ENCODE measurements at places on chromosomes 6 and 20.

- DNase-seq = no peak
Measured at GRCh38 chr20:15834857-15835256, 738.4 kb downstream of the KIF16B start.

DNA sequence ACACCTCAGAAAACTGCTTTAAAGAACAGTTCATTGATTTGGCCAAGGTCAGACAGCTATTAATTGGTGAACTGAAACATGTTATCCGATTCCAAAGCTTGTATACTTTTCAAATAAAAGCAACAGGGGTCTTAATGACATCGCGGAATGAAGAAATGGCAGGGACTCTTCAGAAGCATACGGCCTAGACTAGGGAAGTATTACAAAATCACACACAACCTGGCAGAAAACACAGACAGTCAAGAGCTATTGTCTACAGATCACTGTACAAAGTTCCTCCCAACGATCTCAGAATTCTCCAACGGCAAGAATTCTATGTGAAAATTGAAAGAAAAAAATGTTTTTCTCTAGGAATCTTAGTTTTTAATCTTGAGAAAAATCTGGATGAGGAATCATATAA, 105.5 kb downstream of the PTPRK start:
- no peak for DNase-seq

- no peak for DNase-seq
Measured at GRCh38 chr6:124463271-124463670, 499.0 kb upstream of the RNF217 start.

DNA sequence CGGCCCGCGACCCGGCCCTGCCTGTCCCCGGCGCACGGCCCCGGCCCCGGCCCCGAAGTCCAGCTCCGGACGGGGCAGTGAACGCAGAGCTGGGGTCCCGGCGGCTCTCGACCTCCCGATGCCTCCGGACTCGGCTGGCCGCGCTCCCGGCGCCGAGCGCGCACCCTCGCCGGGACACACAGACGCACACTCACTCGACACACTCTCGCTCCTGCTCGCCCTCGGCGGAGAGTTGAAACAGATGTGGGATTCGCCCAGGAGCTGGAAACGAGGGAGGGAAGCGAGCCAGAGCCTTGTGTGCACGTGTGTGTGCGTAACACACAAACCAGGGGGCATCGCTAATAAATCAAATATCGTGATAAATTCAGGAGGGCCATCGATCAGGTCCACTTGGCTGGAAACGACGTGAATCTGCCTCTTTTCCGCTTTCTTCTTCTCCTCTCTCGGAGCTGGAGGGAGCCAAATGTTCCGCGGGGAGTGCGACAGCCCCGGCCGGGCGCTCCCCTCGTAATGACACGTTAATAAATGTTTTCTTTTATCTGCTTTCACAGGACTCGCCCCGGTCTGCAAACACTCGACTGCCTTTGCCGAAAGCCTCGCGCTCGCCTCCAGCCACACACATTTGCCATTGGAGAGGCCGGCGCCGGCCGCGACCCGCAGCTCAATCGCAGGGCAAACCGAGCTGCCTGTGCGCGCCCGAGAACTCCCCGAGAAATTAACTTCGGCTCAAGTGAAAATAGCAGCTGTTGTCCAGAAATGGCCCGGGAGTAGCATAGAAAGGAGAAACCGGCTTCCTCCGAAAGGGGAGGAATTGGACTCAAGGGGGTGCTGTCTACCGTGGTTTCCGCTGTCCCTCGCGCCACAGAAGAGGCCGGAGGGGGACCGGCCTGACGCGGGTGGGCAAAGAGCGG, 828 bp upstream of the SULF2 start:
- DNase-seq = no peak

- no peak for DNase-seq
Measured at GRCh38 chr6:16894301-16894700, 133.0 kb upstream of the ATXN1 start.
